ENCODE measurements at places on chromosomes 5 and 9. TPM values are rescaled to one million over a fixed set of nuclear protein-coding genes. Genes with fewer than 3 reads are reported as not detected.

DNA sequence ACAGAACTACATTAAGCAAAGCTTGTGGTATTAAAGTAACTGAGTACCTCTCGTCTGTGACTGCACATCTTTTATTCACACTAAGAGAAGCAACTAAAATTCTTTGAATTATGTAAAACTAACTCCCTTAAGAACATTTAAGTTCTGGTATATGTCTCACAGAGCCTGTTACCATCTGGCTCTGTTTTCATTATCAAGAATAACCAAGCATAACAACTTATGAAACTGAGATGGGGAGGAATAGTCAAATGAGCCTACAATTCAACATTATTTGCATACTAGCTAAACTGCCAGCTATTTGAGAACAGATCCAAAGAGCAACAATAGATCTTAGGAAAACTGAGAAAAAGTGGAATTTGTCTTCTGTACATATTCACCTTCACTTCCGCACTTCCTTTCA is 25.3 kb upstream of the ISOC1 start:
- DNase-seq: no peak

The ASPN gene
- 12.4 TPM for total RNA-seq

- no peak for DNase-seq
Measured at GRCh38 chr9:127959841-127960409, 20.9 kb downstream of the EEIG1 start.

DNA sequence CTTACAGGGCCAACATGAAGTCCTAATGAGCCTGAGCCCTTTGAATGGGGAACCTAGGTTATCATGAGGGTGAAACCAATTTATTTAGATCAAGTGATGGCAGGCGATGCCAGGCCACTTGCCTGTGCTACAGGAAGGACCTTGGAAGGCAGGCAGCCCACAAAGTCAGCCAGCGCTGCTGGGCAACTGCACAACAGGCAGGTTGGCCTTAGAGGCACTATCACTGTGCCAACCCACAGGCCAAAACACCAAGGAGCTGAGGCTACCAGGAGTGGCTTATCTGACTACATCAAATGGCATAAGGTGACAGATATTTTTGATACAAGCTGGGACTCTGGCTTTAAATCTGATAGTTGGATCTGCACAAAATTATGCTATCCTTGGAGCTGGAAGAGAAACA is 319.1 kb downstream of the NTRK2 start:
- DNase-seq: no peak

The RASGEF1C gene
- total RNA-seq: 0.23 TPM

DNA sequence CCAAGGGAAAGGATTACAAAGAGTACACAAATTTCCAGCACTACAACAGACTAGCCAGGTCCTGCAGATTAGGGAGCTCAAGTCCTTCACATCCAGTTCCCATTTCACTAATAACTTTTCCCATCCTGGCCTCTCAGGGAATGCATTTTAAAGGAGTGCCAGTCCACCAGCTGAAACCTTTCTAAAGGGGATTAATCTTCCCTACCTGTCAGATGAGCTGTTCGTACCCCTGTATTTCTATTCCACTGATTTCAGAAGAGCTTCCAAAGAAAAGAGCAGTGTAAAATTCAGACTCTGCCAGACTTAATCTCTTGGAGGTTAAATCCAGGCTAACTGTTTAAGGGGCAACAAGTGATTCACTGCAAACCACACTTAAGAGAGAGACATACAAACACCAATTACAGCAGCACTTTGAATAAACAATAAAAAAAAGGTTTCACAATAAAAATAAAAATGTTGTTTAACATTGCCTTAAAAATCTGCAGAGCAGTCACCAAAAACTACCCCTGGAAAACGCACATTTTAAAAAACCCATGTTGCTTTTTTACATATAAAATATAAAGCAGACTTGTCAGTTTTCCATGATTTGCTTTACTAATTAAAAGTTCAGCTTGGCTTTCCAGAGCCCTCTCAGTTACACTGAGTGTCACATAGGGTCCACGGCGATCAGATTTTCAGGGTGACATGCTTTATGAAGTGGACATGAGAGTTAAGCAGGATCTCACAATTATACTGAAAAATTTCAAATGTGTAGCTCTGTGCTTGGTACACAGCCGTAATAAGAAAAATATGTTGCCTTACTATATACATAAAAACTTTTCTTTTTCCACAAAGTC is 3.2 kb downstream of the ROR2 start:
- DNase-seq: no peak

The HAVCR2 gene
- 1.0 TPM for total RNA-seq

DNA sequence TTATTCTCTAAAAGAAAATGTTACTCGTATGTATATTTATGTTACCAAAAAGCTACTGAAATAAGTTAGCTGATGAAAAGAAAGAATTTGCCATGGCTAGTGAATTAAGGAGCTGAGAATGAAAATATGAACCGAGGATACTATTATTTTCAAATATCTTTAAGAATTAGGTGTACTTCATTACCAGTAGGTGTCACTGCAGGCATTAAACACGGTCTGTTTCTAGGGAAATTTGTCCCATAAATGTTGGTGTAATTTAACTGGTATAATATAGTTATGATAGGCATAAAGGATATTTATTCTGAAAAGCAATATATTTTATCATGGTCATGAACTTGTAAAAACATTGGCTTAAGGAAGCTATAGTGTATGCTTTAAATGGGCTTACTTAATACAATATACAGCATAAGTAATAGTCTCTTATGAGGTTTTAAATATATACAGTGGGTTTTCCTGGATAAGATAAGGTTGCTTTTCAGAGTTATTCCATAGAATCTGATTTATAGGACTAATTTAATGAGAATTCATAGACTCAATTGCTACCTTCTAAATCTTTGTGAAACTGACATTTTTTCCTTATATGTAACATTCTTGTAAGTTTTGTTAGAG is 72.4 kb upstream of the MPDZ start:
- no peak for DNase-seq

The PCDHGA10 gene
- 7.4 TPM for total RNA-seq

DNA sequence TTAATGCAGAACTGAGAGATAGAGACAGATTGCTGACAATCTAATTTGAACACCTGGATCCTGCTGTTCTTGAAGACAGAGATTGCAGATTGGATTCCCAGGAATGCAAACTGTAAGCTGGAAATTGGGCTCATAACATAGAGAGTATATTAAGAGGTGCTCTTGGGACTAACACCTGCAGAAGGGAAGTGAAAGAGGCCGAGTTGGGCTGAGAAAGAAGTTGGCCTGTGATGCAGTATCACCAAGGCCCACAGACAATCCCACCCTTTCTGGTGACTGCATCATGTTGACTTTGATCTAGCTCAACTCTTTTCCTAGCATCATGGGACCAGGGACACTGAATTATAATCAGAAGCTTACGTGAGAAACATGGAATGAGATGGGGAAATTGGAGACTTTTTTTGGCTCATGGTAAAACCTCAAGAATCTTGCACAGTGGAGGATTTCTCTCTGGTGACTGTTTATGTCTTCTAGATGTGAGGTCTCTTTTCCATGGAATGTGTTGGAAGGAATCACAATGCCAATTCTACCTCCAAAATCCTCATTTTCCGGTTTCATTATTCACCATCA is 36.5 kb upstream of the NUDT12 start:
- no peak for DNase-seq

The ACTBL2 gene
- not detected for total RNA-seq

GRCh38 chr5:158609333-158610050 is 490.2 kb downstream of the EBF1 start:
- DNase-seq: no peak

The RNF224 gene
- not detected for total RNA-seq

- no peak for DNase-seq
Measured at GRCh38 chr5:149724130-149724840, 5.8 kb upstream of the PPARGC1B start.

GRCh38 chr9:104361207-104361606 is 142.9 kb upstream of the OR13F1 start:
- peak; percentile 44 for DNase-seq

- DNase-seq: no peak
Measured at GRCh38 chr9:126700296-126700695, 86.6 kb downstream of the LMX1B start.

The SGCD gene
- 90.3 TPM for total RNA-seq

GRCh38 chr9:96137671-96138429 is 164.1 kb downstream of the HSD17B3 start:
- DNase-seq: no peak

- no peak for DNase-seq
Measured at GRCh38 chr5:142886956-142887355, 116.8 kb downstream of the ARHGAP26 start.

DNA sequence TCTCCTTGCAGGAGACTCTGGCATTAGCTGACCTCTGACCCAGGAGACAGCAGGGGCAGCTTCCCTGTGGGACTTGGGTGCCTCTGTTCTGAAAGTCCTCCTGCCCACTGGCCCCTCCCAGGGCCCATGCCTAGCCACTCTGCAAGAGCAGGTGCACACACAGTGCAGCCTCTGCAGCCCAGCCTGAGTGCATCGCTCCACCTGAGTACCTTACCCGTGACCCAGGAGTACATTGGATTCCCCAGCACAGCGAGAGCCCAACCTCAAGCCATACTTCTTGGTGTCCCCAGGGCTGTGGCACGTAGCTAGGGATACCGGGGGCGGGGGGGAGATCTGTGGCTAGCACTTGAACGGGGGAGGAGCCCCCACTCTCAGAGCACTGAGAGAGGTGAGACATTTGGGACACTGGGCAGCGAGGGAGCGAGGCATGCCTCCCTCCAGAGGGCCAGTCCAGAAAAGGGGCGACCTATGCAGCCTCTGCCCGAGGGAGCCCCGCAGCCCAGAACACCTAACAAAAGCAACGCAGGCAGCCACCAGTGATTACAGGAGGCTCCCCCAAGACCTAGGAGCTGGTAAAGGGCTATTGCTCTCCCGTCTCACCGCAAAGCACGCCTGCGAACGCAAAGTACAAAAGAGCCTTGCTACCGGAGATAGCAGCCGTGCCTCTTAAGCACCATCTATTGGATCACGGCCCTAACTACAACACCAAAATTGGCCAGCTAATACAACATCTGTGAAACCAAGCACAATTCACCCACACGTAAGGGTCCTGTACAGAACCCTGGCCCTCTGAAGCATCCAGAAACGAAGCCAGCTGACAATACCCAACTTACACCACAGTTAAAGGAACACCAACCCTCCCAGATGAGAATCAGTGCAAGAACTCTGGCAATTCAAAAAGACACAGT is 826 bp upstream of the PRDM9 start:
- no peak for DNase-seq

GRCh38 chr9:27365707-27366376 is 68.9 kb upstream of the EQTN start:
- DNase-seq: no peak
